ENCODE measurements at places on chromosomes 2 and 18. TPM values are rescaled to one million over a fixed set of nuclear protein-coding genes. Genes with fewer than 3 reads are reported as not detected.

G6PC2 gene
- total RNA-seq: not detected

ZCCHC2 gene
- 6.2 TPM for total RNA-seq

LCT gene
- total RNA-seq: not detected

IL1RL2 gene
- total RNA-seq: not detected

GRCh38 chr2:18900691-18901141, 311.3 kb upstream of the NT5C1B start:
- H3K27me3 ChIP-seq: no peaks in the 10 kb centered on the region
- no peak for DNase-seq
- H3K4me1 ChIP-seq: peaks cover 22% of the 10 kb centered on the region
- H3K4me3 ChIP-seq: no peak overlapping the region
- no peaks in the 10 kb centered on the region for H3K36me3 ChIP-seq
- no peak overlapping the region for H3K27ac ChIP-seq

GRCh38 chr2:219957820-219958219, 330.4 kb downstream of the SLC4A3 start:
- peak overlapping the region; percentile 2 for H3K27ac ChIP-seq
- peaks cover 66% of the 10 kb centered on the region for H3K4me1 ChIP-seq
- no peak for DNase-seq
- H3K4me3 ChIP-seq: no peak overlapping the region

MROH2A gene
- not detected for total RNA-seq

- no peak for DNase-seq
- H3K27me3 ChIP-seq: peaks cover 22% of the 10 kb centered on the region
- H3K27ac ChIP-seq: no peak overlapping the region
- H3K4me1 ChIP-seq: no peaks in the 10 kb centered on the region
- no peak overlapping the region for H3K4me3 ChIP-seq
- no peaks in the 10 kb centered on the region for H3K36me3 ChIP-seq
Observed at GRCh38 chr2:216970359-216970915, 110.6 kb upstream of the TNP1 start.

DNA sequence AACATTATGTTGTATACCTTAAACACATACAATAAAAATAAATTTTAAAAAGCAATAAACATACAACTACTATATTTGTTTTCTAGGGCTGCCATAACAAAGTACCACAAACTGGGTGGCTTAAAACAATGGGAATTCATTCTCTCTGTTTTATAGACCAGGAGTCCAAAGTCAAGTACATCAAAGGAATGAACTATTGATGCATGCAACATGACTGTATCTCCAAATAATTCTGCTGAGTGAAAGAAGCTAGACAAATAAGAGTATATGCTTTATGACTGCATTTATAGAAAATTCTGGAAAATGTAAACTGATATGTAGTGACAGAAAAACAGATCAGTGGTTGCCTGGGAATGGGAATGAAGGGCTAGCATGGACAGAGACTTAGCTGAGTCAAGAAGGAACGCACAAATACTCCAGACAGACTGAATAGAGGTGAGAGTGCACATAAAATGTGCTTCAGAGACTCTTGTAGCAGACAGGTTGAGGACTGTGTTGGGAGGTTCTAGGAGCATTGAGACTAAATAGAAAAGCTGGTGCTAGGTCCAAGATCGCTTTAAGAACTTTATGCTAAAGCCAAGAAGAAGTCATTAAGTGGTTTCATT, 11.0 kb upstream of the PLA2R1 start:
- H3K4me1 ChIP-seq: peaks cover 5% of the 10 kb centered on the region
- peaks cover 4% of the 10 kb centered on the region for H3K36me3 ChIP-seq
- no peak for DNase-seq
- no peak overlapping the region for H3K4me3 ChIP-seq

LIMS3 gene
- 0.20 TPM for total RNA-seq

DNA sequence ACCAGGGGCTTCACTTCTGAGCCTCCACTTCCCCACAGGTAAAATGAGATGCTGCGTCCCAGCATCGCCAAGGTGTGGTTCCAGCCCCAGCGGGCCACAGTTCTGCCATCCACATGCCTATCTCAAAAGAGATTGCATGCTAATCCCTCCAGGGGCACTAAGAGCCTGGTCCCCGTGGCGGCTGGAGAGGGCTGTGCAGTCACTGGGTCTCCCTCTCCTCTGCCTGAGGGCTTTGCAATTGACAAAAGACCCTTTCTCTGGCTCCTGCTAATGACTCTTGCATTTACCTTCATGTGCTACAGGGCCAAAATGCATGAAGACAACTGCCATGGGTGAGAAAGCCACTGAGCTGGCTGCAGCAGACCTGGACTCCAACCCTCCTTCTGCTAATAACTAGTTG, 18.5 kb downstream of the ZBTB7C start:
- H3K4me1 ChIP-seq: peaks cover 36% of the 10 kb centered on the region
- H3K36me3 ChIP-seq: no peaks in the 10 kb centered on the region
- no peak overlapping the region for H3K27ac ChIP-seq
- no peak overlapping the region for H3K4me3 ChIP-seq

RNU2-63P gene
- total RNA-seq: 16.8 TPM

DNA sequence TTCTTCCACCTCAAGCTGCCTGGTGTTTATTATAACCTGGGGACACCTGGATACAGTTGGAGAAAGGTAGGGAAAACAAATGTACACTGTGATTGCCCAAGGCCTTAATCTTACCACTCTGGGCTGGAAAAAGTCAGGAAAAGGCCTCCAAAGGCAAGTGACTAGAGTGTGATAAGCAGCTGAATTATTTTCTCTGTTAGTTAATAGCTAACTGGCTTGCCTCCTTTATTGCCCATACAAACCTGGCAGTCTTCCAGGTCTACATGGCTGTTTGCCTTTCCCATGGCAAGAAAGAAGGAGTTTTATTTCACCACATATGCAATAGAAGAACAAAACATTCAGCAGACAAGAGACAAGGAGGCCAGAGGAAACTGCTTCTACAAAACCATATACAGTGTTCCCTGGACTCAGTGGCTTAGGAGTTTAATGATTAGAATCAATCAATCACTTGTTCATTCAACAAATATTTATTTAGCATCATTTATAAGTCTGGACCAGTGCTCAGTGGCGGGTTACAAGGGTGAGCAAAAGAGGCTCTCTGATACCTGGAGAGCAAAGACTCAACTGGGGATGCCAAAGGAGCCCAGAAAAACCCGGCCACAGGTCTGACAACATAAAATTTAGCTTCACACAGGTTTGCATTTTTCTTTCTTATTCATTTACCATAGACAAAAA, 27.5 kb upstream of the SUCLG1 start:
- H3K4me1 ChIP-seq: peaks cover 35% of the 10 kb centered on the region
- H3K27me3 ChIP-seq: 0 out of 2 replicates have a peak, but pooled peaks cover 4% of the 10 kb centered on the region
- DNase-seq: no peak
- no peaks in the 10 kb centered on the region for H3K36me3 ChIP-seq
- H3K4me3 ChIP-seq: no peak overlapping the region

GRCh38 chr18:13434854-13435253, 216.3 kb downstream of the LDLRAD4 start:
- H3K27me3 ChIP-seq: peaks cover 8% of the 10 kb centered on the region
- H3K4me1 ChIP-seq: peaks cover 11% of the 10 kb centered on the region
- no peak overlapping the region for H3K27ac ChIP-seq
- DNase-seq: no peak

GRCh38 chr2:134782792-134783191, 55.6 kb upstream of the ACMSD start:
- H3K4me1 ChIP-seq: peaks cover 11% of the 10 kb centered on the region
- peaks cover 18% of the 10 kb centered on the region for H3K27me3 ChIP-seq
- H3K36me3 ChIP-seq: no peaks in the 10 kb centered on the region
- no peak overlapping the region for H3K4me3 ChIP-seq
- H3K27ac ChIP-seq: no peak overlapping the region

- no peaks in the 10 kb centered on the region for H3K27me3 ChIP-seq
- peaks cover 3% of the 10 kb centered on the region for H3K36me3 ChIP-seq
- H3K27ac ChIP-seq: peak overlapping the region; percentile 40
- H3K4me3 ChIP-seq: peak overlapping the region; percentile 55
- DNase-seq: peak; percentile 59
Observed at GRCh38 chr2:149661844-149662243, 74.3 kb upstream of the MMADHC start.

TBR1 gene
- 0.21 TPM for total RNA-seq

DNA sequence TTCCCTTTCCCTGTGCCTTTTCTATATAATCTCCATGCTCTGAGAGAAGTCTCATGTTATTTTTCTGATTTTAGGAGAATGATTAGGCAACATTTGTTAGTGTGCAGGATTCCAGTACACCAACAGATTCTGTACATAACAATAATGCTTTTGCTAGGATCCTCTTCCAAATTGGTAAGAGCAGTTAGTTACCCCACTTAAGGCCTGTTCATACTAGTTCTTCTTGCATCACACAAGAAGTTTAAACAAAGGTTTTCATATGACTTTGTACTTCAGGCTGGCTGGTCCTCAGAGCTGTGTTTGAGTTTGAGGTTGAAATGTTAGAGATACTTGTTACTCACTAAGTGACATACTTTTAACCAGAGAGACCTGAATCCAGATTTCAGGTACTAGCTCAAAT, 686.9 kb upstream of the NRXN1 start:
- no peaks in the 10 kb centered on the region for H3K27me3 ChIP-seq
- no peak for DNase-seq
- H3K27ac ChIP-seq: no peak overlapping the region
- peaks cover 4% of the 10 kb centered on the region for H3K36me3 ChIP-seq

DNA sequence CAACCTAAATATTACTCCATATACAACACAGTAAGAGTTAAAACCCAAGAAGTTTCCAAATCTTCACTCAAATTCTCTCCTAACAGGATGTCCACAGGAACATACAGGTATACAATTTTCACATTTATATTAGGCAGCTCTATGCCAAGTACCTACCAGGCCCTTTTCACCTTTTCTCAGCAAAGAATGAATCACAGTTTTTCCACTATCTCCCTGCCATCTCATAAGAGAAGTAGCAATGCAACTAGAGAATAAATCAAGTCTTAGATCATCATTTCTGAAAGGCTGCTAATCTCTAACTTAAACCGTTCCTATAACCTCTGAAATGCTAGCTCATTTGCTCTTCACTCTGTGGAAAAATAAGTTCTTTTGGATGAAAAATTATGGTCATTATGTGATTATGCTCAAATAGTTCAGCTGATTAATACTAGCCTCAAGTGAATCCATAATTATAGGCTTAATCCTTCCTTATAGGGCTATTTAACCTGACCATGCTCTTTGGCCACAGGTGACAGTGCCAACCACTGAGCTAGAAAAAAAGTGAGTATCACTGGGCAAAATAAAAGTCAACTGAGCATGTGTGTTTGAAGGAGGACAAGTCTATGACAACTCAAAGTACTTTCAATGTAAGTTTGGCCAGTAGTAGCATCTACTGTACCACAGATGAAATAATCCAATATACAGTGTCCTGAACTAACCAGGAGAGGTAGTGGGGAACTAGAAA, 79.7 kb downstream of the COBLL1 start:
- peaks cover 27% of the 10 kb centered on the region for H3K4me1 ChIP-seq
- no peak for DNase-seq
- no peak overlapping the region for H3K4me3 ChIP-seq
- H3K27ac ChIP-seq: no peak overlapping the region
